ENCODE measurements at places on chromosomes 12 and 14. TPM values are rescaled to one million over a fixed set of nuclear protein-coding genes. Genes with fewer than 3 reads are reported as not detected.

Gene SLC5A8
- total RNA-seq: not detected

Gene ESR2
- total RNA-seq: not detected

Gene UNC79
- total RNA-seq: not detected

Gene WNT5B
- 0.89 TPM for total RNA-seq

Gene VDR
- 267 TPM for total RNA-seq

Gene MMAB
- total RNA-seq: 45.8 TPM

Gene NRL
- total RNA-seq: 1.2 TPM

Gene MDM2
- total RNA-seq: 233 TPM

Gene SLC25A47
- total RNA-seq: not detected

Gene GDF3
- not detected for total RNA-seq

Gene GPR68
- total RNA-seq: 4.9 TPM

Gene CHPT1
- 13.9 TPM for total RNA-seq

Gene IL22
- total RNA-seq: 3.1 TPM

Gene SPX
- 0.59 TPM for total RNA-seq

Gene RNF34
- 79.5 TPM for total RNA-seq

Gene TSPAN11
- total RNA-seq: not detected

Gene IFI27L2
- total RNA-seq: 37.3 TPM

Gene MANSC1
- total RNA-seq: 1.1 TPM

Gene GNB3
- total RNA-seq: 1.6 TPM

Gene PZP
- not detected for total RNA-seq

Gene NANOG
- not detected for total RNA-seq

Gene GLI1
- 1.2 TPM for total RNA-seq

Gene HOXC12
- not detected for total RNA-seq

Gene BRI3BP
- 38.1 TPM for total RNA-seq
